Lung microvascular endothelial cell (primary cell): ENCODE measurements at places on chromosomes 16 and 17.

GRCh38 chr16:65153365-65154105 lies 31.7 kb upstream of the CDH11 start:
- DNase-seq: no peak

GRCh38 chr16:58332997-58333700 lies 38.3 kb upstream of the PRSS54 start:
- DNase-seq: no peak

DNA sequence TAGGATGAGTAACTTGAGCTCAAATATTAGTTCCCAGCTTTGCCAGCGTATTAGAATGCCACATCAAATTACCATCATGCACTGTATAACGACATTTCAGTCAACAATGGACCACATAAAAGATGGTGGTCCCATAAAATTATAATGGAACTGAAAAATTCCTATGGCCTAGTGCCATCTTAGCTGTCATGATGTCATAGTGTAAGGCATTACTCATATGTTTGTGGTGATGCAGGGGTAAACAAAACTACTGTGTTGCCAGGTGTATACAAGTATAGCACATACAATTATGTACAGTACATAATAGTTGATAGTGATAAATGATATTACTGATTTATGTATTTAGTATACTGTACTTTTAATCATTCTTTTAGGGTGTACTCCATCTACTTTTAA lies 54.4 kb upstream of the NETO2 start:
- DNase-seq: no peak

DNA sequence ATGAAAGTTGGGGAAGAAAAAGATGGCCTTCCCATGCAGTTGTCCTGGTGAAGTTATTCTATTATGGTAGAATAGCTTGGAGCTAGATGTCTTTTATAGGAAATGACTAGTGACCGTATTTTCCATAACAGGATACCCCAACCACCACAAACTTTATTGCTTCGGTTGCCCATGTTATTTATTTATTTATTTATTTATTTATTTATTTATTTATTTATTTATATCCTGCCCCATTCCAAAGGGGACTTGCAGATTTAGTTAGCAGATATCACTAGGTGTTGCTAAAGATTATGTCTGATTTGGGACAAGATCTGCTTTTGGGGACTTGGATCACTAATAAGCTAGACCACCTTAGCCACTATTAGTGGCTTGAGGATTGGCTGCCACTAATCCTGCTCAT lies 68.3 kb downstream of the ARHGAP44 start:
- no peak for DNase-seq

DNA sequence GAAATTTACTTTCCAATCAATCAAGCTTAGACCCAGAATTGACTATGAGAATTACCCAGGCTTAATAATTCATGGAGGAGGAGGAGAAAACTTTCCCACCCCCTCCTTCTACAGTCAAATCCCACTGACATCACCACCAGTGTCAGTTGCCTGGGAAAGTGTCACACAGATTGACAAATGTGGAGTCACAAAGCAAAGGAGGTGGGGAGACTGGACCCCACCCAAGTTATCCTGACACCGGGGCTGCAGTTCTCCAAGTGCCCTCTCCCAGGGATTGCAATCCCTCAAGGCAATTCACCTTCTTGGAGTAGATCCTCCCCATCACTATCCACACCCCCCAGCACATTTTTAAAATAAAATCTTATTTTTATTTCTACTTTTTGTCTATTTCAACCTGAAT lies 100.2 kb upstream of the CDH11 start:
- no peak for DNase-seq

DNA sequence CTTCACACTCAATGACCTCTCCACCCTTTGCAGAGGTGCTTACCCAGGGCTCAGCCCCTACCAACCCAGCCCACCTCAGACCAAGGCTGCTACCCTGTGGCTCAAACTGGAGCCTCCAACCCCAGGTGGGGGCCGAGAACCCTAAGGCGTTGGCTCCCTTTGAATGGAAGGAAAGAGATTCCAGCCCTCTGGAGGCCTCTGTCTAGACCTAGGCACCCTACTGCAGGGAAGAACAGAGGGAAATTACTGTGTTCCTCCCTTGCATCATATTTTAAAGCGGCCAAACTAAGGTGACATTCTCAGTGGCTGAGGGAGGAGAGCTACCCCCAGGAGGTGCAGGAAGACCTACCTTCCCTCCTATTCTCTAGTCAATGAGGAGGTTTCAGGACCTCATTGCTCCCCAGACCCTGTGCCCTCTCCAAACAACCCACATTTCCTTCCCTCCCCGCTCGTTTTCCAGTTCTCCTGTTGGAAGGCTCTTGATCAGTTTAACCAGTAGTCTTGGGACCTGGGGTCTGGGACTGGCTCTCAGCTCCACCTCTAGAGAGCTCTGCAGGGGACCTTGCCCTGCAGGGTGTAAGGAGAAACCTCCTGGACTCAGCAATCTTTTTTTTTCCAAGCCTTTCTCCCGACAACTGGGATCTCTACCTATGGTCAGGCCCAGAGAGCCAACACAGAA lies 5.5 kb upstream of the HOXB8 start:
- no peak for DNase-seq

DNA sequence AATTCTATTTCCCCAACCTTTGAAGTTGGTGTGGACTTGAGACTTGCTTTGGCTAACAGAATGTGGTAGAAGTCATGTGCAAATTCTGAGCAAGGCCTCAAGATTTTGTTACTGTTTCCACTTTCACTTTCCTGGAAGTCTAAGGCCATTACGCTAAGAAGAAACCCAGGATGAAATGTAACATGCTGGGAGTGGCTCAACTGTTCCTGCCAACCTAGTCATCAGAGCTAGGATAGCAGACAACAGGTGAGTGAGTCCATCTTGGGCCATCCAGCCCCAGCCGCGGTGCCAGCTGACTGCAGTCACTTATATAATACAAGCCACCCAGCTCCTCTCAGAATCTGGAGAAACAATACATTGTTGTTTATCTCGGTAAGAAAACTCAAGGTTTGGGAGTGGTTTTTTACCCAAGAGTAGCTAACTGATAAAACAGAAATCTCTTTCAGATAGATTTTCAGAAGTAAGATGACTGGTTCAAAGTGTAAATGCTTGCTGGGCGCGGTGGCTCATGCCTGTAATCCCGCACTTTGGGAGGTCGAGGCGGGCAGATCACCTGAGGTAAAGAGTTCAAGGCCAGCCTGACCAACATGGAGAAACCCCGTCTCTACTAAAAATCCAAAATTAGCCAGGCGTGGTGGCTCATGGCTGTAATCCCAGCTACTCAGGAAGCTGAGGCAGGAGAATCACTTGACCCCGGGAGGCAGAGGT lies 10.7 kb upstream of the STX4 start:
- no peak for DNase-seq
